CD4-positive, alpha-beta T cell treated with Interleukin-6 at 100 ng/mL for 8 hours (primary cell): ENCODE measurements at places on chromosomes 2 and 18.

DNA sequence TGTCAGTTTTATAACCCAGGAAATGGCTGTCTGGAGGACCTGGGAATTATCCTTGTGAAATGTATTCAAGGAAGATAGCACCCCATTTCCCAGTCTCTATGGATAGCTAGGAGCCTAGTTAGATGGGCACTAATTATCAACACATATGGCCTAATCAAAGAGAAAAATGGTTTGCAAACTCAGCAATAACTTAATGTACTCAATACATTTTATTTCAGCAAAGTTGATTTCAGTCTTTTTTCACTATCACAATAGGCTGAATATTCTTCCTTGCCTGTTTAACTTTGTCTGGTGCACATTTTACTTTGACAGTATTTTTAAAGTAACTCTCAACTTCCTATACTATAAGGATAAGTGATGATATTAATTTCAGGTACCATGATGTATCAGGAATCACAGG, 756.3 kb downstream of the CCDC85A start:
- DNase-seq, result no peak

DNA sequence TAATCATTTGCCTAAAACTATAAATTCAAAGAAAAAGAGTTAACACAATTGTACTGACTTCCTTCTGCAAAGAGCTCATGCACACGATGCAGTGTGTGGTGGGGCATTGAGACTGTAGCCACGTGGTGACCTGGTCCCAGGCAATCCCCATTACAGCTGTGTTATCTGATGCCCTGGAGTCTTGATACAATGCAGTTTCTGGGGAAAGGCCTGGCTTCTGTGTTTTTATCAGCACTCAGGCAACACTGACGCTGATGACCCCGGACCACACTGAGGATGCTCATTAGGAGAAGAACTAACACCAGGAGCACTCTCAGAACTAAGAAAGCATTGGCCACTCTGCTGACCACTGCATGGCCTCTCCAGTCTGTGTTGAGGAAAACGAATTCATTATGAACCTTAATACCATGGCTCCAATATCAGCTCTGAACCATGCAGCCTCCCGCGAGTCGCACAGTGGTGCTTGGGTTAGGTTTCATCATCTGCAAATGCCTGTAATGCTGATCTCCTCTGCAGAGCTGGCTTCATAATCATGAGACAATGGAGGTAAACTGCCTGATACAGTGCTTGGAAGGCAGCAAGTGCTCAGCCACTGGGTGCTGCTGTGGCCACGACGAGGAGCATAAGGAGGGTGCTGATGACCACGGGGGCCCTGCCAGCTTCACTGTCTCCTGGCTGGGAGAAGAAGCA, 218.5 kb downstream of the MYT1L start:
- DNase-seq, result no peak

DNA sequence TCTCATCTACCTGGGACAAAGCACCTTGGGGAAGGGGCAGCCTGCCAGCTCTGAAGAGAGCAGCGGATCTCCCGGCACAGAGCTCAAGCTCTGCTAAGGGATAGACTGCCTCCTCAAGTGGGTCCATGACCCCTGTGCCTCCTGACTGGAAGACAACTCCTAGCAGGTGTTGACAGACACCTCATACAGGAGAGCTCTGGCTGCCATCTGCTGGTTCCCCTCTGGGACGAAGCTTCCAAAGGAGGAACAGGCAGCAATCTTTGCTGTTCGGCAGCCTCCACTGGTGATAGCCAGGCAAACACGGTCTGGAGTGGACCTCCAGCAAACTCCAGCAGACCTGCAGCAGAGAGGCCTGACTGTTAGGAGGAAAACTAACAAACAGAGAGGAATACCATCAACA, 549.9 kb upstream of the LRATD1 start:
- DNase-seq, result no peak

DNA sequence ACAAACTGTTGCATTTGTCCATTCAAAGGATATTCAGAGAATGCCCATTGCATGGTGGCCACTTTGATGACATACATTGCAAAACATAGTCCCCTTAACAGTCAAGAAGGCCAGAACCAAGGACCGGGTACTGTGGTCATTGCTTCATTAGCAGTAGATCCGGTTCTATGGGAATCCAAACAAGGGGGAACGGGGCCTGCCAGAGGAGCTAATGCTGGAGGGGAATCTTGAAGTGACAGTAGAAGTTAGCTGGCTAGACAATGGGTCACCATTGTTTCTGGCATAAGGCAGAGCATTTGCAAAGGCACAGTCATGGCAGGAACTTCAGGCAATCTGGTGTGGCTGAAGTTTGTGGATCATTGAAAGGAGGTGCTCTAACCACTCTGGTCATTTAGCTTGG, 279.7 kb downstream of the SS18 start:
- no peak for DNase-seq

DNA sequence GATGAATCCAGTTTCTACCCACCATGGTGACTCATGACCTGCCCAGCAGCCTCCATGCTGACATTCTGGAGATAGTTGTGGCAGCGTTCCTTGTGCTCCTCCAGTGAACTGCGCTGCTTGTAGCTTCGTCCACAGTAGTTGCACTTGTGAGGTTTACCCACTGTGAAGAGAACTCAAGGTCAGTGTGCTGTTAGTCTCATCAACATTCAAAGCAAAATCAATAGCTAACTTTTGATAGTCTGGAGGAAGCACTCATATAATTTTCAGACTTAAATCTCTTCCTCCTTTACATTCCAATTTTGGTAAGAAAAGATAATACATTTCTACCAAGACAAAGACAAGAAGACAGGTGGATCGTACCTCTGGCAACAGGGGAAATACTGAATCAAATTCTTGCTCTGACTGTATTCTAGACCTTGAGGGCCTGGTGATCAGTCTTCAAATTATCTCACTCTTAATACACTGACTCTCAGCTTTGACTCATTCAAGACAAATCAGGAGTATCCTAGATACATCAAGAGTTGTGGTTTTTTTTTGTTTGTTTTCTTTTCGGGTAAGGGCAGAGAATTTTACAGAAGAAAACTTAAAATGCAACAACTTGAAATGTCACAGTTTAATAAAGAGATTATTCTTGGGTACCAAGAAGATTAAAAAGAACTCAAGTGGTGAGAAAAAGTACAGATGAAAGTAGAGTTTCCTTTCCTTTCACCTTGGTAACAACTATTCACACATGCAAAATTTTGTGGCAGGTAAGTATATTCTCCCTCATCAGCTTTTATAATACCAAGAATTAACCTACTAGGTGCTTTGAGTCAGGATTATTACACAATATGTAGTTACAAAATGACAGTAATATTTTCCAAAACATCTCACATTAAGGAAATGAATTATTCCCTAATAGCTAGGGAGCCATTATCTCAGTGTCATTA, 129.2 kb downstream of the IKZF2 start:
- DNase-seq, result no peak

DNA sequence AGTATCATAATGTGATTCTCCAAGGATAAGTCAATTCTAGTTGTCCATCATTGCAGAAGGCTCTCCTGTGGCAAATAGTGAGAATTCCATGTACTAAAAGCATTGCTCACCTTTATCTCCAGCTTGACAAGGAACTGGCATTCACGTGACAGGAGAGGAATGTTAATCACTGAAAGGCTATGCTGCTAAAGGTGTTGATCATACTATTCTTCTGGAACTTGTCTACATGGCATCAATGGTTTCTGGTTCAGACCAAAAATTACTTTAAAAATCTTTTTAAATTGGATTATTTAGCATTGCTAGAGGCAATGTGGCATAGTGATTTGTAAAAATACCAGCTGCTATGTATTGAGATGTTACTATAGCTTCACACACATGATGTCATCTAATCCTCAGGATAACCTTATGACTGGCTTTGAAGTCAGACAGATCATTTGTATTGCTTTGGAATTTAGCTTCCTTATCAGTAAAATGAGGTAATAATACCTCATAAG, 414.4 kb downstream of the MTX2 start:
- no peak for DNase-seq

DNA sequence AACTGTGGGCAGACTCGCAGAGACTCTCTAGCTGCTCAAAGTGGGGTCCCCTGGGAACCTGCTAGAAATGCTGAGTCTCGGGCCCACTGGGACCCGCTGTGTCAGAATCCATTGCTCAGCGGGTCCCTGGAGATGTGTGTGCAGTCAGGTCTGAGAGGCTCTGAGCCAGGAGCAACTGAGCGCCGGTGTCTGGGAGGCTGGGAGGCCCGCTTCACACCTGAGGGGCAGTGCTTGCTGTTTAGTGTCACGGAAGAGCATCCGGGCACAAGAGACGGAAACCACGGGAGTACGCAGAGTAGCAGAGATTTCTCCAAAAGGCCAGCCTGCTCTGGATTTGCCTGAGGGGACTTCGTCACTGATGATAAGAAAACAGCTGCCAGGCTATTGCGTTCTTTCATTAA, 70.1 kb downstream of the EDAR start:
- DNase-seq, result no peak

DNA sequence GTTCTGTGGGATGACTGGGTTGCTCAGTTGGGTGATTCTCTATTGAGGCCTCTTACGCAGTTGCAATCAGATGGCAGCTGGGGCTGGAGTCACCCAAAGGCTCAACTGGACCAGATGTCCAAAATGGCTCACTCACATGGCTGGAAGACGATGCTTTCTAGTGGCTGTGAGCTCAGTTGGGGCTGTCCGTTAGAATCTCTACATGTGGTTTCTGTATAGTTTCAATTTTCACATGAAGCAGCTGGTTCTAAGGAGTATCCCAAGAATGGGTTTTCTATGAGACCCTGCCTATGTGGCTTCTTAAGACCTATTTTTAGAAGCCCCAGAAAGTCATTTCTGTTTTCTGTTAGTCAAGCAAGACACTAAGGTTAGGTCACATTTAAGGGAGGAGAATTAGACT, 4.4 kb downstream of the XRCC5 start:
- DNase-seq, result no peak

- DNase-seq, result no peak
These were observed 77.5 kb downstream of the MARCO start for GRCh38 chr2:119019521-119019920.

- DNase-seq, result no peak
These were observed 149.8 kb downstream of the TSN start for GRCh38 chr2:121905201-121905600.

GRCh38 chr18:79071037-79071436, 1.8 kb downstream of the ATP9B start:
- no peak for DNase-seq

DNA sequence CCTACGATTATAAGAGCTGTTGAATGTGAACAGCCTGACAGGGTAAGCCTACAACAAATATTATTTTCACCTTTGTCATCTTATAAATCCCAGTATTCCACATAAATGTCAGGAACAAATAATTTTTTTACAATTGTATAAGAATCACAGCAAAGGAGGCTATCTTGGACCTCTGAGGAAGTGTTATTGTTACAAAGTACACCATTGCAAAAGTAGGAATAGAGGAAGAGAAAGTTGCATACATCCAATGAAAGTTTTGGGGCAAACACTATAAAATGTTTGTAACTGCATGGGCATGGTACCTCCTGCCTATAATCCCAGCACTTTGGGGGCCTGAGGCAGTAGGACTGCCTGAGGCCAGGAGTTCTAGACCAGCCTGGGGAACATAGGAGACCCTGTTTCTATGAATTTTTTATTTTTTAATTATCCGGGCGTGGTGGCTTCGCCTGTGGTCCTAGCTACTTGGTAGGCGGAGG, 715 bp upstream of the MEMO1 start:
- DNase-seq, result no peak

DNA sequence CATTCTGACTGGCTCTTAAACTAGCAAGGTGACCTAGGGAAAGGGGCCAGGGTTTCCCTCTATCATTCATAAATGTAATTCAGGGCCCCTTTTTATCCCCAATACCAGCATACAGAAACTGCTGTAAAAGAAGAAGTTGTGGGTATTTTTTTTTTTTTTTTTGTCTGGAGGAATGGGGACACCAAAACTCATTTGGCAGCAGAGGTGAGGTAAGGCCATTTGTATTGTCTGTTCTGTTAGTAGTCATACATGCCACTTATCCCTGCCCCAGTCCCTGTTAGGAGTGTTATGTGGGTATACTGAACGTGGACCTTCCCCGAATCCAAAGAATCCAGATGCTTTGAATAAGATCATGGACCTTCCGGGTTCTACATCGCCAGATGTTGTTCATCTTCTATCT, 1.7 kb downstream of the SEPTIN2 start:
- no peak for DNase-seq

DNA sequence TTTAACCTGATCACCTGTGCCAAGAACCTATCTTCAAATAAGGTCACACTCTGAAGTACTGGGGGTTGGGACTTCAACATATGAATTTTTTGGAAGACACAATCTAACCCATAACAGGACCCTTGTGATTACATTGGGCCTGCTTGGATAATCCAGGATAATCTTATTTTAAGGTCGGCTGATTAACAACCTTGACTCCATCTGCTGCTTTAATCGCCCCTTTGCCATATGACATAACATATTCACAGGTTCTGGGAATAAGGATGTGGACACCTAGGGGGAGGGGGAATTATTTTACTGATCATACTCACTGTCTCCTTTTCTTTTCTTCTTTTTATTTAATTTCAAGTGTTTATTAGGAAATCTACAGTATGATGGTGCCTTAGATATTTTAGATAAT, 34.8 kb downstream of the CDH20 start:
- no peak for DNase-seq

DNA sequence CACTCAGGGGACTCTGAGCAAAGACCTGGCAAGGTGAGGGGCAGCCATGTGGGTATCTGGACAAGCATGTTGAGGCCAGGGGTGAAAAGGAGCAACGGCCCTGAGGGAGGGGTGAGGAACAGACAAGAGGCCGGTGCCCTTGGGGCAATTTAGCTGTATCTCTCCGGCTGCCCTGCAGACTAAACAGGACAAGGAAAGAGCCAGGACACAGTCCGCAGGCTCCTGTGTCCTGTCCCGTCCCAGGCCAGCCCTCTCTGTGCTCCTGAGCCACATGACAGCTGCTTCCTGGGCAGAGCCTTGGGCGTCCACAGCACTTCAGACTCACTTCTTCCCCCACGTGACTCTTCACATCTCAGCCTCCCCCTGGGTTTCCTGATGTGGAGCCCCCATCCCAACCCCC, 206.1 kb downstream of the KLHL29 start:
- no peak for DNase-seq

DNA sequence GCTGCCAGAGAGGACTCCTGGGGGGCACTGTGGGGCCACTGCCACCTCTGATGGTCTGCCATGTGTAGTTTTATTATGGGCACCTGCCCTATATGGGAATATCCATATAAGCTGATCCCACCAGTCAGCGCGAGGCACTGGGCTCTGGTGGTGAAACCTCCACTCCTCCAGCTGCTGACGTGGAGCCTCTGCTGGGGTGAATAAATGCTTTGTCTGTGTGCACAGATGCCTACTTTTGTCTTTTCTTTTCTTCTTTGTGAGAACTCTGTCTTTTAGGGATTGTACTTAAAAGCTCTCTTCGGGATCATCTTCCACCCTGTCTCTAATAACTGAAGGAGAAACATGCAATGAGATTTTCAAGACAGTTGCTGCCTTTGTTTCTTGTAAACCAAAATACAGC, 68.9 kb upstream of the NCK2 start:
- no peak for DNase-seq

DNA sequence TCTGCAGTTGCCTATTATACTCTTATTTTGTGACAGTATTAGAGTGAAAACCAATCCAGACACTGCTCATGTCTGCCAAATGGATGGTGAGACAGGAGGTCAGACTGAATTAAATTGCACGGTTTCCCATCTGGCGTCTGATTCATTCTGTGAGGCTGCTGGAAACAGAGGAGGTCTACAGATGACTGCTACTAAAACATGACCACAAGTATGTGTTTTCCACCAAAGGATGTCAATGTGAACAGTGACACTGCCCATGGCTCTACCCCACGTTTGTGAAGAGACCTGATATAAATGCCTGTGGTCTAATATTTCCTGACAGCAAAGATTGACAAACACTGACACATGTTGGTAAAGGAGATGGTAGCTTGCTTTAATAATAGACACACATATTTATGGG, 104.3 kb upstream of the ST6GAL2 start:
- DNase-seq, result no peak

- DNase-seq, result no peak
These were observed 403.1 kb upstream of the LYPD1 start for GRCh38 chr2:133072837-133073694.
